OCI-LY7 (cell line): ENCODE measurements at places on chromosomes 7 and 10.

DNA sequence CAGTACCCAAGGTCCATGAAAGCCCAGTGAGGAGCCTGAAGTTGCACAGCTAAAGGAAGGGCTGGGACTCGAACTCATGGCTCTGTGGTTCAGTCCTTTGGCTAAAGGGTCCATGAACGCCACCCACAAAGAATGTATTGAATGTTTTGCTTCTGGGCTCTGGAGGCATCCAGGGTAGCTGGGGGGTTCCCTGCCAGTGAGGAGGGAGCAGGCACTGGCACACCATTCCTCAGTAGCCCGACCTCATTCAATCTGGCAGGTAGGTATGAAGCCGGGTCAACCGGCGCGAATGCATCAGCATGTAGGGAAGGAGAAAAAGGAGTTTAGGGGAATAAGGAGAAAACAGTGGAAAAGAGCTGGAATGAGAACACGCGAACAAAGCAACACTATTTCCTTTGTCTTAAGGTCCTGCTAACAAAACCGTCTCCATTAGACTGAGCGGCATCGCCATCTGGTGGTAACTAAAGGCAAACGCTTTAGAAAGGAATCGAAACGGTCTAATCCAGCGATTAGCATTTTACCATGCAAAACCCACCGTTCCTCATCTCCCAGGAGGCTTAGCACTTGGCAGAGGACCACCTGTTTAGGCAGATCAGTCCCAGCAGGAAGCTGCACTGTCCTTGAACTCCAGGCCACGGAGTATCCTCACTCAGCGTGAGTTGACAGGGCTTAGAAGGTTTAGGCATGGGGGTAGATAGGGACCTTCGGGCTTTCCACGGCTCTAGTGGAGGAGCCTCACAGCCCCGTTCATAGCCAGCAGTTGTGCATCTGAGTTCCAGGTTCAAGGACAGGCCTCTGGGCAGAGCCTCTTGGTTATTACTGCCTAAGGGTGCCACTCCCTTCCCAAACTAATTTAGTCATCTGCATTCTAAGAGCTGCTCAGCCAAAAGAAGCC, 122.8 kb downstream of the UBE2H start:
- peak; percentile 83 for DNase-seq

DNA sequence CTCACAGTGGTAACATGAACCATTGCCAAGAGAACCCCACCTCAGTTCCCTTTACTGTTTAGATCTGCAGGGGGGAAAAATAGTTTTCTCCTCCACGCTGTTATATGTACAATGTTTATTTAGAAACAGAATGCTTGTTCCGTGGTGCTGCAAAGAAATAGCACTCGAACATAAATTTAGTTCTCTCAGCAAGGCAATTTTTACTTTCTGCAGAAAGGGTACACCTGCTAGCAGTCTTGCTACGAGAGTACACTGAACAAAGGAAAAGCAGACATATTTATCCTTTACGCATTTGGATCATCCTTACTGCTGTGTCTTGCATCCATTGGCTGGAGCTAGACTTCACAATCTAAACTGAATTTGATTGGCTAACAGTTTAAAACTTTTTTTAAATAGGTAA, 178.5 kb downstream of the HECW1 start:
- no peak for DNase-seq

GRCh38 chr10:116792817-116793216, 50.5 kb upstream of the HSPA12A start:
- no peak for DNase-seq

- DNase-seq = no peak
Measured at GRCh38 chr10:57336341-57336740, 931.4 kb downstream of the IPMK start.

- DNase-seq = peak; percentile 32
Measured at GRCh38 chr7:77209479-77210139, 10.0 kb upstream of the FGL2 start.

- no peak for DNase-seq
Measured at GRCh38 chr7:31261341-31261740, 79.2 kb downstream of the NEUROD6 start.

GRCh38 chr10:93464776-93465388, 17.3 kb downstream of the MYOF start:
- DNase-seq = no peak

DNA sequence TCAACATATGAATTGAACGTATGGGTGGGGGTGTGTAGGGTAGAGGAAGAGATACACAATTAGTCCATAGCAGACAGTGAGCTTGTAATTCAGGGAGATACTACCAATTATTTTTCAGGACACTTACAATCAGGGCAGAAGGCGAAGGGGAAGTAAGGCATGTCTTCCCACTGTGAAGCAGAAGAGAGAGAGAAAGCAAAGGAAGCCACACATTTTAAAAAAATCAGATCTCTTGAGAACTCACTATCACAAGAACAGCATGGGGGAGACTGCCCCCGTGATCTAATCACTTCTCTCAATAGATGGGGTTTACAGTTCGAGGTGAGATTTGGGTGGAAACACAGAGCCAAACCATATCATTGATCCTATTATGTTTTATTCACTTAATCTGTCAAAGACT, 116.4 kb upstream of the RPA3 start:
- no peak for DNase-seq

DNA sequence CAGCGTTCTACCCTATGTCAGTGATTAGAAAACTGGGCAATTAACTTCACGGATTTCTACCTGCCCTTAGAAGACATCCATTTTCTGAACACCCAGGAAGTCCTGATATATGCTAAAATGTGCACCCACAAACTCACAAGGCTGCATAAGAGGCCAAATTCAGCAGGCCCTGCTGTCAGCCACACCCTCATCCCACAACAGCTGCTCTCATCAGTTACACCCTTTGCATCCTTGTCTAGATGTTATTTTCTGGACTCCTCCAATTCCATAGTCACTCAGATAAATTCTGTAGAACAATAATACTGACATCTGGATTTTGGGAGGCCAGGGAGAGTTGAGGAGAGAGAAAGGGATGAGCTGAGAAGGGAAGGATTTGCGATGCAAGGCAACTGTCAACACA, 208.9 kb downstream of the TAX1BP1 start:
- no peak for DNase-seq

DNA sequence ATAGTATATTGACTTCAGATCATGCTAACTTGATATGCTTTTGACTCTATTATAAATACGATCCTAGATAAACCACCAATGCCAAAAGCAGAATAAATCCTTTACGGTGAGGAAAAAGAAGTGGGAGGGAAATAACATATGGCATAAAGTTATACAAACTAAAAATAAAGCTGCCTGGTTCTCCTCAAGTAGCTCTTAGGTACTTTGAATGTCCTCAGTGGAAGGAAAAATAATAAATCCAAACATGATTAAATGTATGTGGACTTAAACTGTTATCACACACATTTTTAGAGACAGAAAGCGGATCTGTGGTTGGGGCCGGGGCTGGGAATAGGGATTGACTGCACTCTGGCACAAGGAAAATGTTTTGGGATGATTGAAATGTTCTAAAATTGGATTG, 23.6 kb downstream of the EEPD1 start:
- DNase-seq = no peak

DNA sequence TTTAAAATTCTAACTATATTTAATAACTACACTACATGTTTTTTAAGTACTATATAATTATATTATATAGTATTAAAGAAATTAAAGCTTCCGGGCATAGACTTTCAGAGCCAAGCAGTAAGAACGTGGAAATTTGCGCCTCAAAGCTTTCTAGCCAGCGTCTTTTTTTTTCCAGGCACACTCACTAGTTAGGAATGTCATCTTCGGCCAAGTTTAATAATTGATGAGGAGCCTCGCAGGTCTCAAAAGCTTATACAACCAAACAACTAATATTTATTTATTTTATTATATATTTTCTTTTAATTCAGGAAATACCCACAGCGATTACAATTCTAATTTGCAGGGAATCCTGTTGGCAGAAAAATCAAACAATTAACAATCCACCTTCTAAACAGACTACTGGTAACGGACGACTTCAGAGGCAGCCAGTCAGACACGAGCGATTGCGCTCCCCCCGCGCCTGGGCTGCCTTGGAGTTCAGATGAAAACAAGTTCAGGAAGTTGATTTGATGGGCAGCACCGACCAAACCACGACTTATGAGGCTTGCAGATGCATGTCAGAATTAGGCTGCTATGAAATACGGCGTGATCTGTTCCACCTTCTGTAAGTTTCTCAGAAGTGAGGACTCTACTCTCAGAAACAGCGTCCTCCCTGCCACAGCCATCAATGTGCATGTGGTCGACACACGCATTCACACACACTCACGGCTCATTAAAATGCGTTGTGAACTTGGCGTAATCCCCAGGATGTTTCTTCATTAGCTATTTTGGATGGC, 431.8 kb upstream of the MGMT start:
- no peak for DNase-seq

DNA sequence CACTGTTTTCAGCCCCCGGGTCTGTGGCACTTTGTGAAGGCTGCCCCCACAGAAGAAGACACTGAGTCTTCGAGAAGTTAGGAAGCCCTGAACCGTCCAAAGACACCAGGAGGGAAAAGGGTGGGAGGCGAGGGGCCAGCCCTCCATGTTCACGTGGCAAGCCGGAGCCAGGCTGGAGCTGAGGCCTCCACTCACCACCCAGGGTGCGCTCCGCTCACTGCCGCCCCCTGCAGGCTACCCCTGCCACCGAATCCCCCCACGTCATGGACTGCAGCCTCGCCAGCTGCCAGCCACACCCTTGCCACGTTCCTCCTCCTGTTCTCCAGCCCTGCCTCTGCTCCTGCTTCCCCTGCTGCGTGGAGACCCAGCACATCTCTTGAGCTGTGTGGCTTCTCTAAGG, 59.0 kb upstream of the EN2 start:
- no peak for DNase-seq

DNA sequence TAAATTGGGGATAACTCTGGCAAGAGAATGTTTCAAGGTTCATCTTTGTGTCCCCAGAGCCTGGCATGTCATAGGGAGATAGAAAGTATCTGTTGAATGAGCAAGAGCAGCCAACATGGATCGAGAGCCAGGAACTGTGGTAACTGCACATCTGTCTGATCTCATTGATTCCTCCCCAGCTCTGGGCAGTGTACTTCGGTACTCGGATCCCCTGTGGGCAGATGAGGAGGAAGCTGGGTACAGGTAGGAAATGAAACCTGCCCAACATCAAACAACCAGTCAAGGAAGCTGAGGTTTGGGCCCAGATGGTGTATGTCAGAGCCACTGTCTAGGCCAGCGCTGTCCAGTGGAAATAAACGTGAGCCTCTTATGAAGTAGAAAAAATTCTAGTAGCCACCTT, 76.4 kb downstream of the GRK5 start:
- DNase-seq = peak; percentile 72

DNA sequence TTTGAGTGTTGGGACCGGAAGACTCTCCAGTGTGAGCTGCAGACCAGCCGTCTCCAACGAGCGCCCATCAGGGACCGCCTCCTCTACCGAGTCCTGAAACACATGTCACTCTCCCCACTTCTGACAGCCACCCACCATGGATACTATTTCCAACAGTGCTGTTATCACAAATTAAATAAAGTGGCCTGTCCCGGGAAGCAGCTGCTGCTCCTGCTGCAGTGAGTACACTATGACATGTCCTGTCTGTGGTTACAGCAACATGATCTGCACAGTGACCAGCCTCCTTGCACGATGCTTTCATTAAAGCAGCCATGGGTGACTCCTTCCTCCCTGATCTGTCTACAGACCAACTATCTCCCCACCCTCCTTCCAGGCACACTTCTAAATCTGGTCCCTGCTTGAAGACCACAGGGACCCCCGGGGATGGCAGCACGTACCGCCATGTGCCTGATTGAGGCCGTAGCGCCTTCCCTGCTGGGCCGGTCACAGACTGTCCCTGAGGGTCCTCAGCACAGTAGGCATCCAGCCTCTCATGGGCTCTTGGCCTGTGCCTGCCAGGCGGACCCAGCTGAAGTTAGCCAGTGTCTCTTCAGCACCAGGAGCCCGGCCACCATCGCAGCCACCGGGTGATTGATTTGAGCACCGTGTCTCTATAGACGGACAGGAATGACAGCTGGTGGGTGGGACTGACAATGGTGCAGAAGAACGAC, 58.8 kb downstream of the TCERG1L start:
- DNase-seq = no peak

DNA sequence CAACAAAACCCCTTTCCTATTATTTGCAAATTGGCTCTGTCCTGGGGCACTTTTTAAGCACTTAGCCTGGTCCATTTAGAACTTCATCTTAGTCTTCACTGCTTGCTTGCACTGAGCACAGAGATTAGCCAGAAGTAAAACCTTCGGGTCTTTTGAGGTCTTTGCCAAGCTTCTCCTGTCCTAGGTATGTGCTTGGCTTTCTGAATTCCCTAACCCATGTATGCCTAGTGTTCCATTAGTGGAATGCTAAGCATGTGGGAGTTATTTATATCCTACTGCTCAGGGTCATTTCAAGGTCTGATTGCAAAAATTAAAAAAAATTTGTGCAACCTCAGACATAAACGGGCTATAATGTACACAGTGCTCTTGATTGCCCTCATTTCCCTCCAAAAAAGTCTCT, 18.0 kb downstream of the ZNF37A start:
- no peak for DNase-seq

- no peak for DNase-seq
Measured at GRCh38 chr7:73824986-73825385, 5.8 kb upstream of the CLDN4 start.

DNA sequence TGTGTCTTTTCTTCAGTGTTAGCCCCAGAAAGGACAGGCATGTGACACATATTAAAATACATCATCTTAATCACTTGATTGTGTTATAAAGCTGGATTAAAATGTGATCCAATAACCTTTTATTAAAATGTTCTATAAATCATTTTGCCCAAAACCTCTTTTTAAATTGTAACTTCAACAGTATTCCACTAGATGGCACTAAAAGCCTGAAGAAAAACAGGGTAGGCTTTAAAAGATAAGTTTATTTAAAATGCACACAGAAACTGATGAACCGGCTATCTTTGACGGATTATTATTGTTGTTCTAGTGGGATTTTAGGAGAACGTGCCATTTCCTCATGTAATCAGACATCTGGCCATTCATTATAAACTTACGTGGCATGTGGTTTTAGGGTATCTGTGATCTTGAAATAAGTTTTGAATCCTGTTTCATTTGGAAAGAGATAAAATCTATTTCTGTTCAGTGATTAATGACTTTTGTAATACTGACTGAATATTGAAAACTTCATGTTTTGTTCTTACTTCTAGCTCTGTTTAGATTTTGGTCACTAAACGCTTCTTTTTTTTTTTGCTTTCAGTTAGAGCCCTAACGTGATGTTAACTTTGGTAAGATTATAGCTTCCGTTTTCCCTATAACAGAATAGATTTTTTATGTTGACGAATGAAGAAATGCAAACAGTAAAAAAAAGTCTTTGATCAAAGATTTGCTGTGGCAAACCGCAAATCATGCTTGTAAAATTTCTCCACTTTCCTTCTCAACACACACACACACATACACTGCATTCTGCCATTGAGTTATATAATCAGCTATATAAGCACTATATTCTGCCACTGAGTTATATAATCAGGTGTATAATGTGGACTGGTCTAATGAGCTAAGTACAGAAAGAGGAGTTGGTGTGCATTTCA, 13.6 kb downstream of the VPS50 start:
- DNase-seq = peak; percentile 39
